ENCODE measurements at places on chromosomes 5 and 9. TPM values are rescaled to one million over a fixed set of nuclear protein-coding genes. Genes with fewer than 3 reads are reported as not detected.

The C1QTNF3 gene
- 0.77 TPM for total RNA-seq

The SLC34A3 gene
- total RNA-seq, result not detected

The PFN3 gene
- not detected for total RNA-seq

GRCh38 chr5:98913911-98914310 lies 14.9 kb downstream of the CHD1 start:
- DNase-seq, result no peak

DNA sequence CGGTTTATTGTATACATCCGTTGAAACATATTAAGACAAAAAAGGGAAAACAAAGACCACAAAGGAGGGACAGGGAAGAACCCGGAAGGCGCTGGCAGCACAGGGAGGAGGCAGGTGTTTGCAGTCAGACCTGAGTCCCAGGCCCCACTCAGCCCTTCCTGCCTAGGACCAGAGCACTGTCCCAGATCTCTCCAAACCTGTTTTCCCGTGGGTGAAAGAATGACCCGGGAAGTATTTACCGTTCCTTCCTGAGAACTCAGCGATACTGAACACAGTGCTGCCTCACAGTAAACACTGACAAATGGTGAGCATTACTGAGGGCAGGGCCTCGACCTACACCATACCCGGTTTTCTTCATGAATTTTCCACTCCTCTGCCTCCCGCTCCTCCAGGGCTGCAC lies 1.2 kb downstream of the ABO start:
- no peak for DNase-seq

The PIK3R1 gene
- 133 TPM for total RNA-seq

- DNase-seq, result peak; percentile 40
Measured at GRCh38 chr5:112174959-112175594, 244.0 kb downstream of the EPB41L4A start.

The ENTREP1 gene
- total RNA-seq, result 28.0 TPM

The ANKRD31 gene
- total RNA-seq, result 0.11 TPM

The SYNPO gene
- total RNA-seq, result 602 TPM

GRCh38 chr5:122545986-122546385 lies 228.9 kb upstream of the SNX2 start:
- no peak for DNase-seq

- no peak for DNase-seq
Measured at GRCh38 chr5:5005353-5005752, 134.8 kb upstream of the ADAMTS16 start.

- no peak for DNase-seq
Measured at GRCh38 chr5:35228310-35228709, 2.0 kb downstream of the PRLR start.

DNA sequence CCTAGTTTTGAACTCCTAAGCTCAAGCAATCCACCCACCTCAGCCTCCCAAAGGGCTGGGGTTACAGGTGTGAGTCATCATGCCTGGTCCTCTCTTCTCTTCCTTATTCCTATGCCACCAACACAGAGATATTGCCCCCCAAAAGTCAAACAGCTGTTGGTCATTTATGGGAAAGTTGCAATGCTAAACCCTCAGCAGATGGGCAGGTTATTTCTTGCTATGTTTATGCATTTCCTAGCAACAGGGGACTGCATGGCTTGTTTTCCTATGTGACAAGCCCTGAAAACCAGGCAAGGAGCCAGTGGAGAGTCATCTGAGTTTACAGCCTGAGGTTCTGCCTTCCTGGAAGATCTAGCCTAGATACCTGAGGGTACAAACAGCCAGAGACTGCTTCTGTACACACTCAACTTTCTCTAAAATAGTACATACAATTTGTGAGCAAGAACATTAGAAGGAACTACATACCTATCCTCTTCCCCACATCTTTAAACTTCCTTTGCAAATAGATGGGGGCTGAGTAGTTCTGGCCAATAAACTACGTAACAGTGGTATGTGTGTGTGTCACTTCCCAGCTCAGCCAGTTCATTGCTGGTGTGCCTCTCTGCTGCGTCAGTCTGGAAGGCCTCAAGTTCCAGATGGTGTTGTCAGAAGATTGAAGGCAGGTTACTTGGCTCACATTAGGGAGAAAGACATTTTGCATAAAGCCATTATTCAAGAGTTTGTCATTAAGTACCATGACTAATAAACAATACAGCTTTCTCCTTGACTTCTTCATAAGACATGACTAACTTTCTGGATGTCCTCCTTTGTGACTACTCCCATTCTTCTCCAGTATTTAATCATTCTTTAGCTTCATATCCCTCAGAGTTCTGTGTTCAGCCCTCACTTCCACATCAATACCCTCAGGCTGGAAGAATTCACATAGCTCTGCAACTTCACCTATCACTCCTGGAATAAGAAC lies 65.3 kb downstream of the CSNK1A1 start:
- DNase-seq, result peak; percentile 94

DNA sequence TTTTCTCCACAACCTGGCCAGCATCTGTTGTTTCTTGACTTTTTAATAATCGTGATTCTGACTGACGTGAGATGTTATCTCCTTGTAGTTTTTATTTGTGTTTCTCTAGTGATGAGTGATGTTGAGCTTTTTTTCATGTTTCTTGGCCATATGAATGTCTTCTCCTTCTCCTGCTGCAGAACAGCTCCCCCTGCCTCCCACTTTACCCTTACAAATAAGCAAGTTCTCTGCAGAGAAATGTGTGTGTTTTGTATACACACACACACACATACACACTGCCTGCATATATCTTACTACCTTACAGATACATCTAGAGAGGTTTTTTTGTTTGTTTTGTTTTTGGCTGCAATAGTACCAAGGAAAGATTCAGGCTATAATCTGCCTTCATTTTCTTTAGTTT lies 88.7 kb upstream of the PHF24 start:
- DNase-seq, result no peak

- no peak for DNase-seq
Measured at GRCh38 chr9:71171517-71171916, 50.1 kb upstream of the TRPM3 start.

DNA sequence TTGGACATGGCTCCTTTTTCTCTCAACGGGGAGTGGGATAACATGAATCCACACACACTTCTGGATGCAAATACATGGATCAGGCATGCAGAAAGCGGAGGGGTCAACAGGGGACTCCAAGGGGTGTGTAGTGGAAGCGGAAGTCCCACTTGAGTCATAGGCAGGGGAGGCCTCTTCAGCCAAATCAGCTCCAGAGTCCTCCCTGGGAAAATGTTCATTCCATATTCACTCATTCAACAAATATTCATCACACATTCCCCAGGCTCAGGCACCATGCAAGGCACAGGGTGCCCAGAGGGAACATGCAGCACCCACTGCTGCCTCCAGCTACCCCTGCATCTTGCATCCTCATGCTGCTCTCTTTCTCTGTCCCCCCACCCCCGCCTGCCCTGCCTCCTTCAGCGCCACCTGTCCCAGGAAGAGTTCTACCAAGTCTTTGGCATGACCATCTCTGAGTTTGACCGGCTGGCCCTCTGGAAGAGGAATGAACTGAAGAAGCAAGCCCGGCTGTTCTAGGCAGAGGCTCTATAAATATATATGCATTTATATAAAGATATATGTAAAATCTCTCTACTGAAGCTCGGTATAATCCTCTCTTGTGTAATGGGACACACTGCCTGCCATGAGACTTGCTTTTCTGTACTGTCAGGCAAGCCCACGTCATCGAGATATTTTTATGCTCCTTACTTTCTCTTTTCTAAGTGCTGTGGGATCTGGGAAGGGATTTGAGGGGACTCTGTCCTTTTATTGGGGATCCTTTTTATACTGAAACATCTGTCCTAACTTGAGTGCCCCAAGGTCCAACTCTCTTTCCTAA lies 13.6 kb upstream of the AFAP1L1 start:
- no peak for DNase-seq

The IL4 gene
- total RNA-seq, result not detected

The CBY3 gene
- total RNA-seq, result not detected

DNA sequence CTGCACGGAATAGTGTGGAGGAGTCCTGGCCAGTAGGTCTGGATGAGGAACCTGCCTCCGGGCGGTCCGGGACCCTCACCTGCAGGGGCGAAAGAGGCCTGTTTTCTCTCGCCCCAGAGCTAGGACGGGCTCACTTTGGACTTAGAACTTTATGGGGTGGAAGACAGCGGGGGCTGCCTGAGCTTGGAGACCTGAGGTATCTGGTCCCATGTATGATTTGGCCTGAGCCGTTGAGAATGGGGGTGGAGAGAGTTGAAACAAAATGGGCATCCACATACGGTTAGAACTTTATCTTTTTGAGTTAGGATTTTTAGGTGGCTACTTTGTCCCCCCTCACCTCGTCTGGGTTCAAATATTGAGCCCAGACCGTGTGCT lies 681 bp upstream of the ETF1 start:
- DNase-seq, result no peak

The LHX2 gene
- total RNA-seq, result not detected

- DNase-seq, result peak; percentile 44
Measured at GRCh38 chr9:35051069-35051967, 21.1 kb downstream of the VCP start.

GRCh38 chr9:122949696-122950095 lies 8.9 kb downstream of the RABGAP1 start:
- DNase-seq, result no peak

- no peak for DNase-seq
Measured at GRCh38 chr9:133137451-133138231, 16.6 kb upstream of the RALGDS start.

DNA sequence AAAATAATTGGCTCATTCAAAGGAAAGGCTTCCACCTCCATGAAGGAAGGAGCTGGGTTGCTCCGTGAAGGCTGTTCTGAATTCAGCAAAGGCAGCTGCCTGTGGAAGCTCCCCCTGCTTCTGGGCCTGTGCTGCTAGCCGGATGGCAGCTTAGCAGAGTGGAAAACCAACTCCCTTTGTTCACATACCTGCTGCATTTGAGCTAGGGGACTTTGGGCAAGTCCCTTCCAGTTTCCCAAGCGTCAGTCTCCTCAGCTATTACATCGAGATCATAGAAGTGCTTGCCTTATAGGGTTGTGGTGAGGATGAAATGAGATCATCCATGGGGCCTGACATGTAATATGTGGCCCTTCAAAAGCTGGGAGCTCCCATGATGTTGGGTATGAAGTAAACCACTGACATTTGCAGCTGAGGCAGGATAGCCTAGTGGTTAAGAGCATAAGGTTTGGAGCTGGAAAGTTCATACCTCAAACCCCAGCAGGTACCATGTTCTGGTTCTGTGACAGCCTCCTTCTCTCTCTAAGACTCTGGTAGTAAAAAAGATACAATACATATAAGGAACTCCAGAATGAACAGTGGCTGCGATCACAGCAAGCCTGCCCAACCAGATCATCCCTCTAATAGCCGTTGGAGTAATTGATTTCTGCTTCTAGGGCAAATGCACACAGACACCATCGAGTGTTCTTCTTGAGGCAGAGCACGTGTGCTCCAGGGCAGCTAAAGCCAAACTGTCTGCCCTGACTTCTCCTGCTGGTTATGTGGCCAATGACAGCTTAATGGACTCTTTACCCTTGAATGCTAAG lies 11.0 kb upstream of the DENND1A start:
- DNase-seq, result no peak

DNA sequence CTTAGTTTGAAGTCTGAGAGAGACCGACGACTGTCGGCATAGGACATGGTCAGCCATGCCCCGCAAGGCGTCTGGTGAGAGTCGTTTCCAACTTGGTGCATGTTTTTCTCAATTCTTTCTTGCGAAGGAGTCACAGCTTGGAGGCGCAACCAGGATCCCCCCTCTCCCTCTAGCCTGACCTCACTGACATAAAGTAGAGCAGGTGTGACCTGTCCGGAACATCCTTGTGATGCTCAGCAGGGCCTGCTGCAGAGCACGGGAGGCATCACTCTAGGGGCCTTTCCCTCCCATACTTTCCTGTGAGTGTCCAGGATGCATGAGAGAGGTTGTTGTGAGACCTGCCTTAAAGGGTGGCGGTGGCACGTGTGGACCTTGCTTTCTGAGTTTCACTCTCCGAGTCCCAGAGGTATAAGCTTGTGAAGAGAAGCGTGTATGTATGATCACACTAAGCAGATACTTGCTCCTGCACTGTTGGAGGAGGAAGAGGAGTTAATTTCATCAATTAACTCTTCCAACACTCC lies 5.0 kb downstream of the TENT4A start:
- DNase-seq, result no peak

The TUT7 gene
- 11.0 TPM for total RNA-seq

The SHISAL2B gene
- total RNA-seq, result not detected

The IRX2 gene
- total RNA-seq, result 6.4 TPM

DNA sequence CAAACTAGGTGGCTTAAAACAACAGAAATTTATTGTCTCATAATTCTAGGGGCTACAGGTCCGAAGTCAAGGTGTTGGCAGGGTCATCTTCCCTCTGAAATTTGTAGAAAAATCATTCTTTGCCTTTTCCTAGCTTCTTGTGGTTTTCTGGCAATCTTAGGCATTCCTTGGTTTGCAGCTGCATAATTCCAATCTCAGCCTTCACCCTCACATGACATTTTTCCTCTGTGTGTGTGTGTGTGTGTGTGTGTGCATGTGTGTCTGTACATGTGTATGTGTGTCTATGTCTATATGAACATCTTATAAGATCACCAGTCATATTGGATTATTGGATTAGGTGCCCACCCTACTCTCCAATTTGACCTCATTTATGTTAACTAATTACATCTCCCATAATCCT lies 330.6 kb downstream of the CHSY3 start:
- no peak for DNase-seq

GRCh38 chr9:99866398-99866797 lies 40.1 kb upstream of the STX17 start:
- no peak for DNase-seq

The GABRA6 gene
- total RNA-seq, result not detected

GRCh38 chr9:93525476-93525875 lies 50.9 kb upstream of the PHF2 start:
- DNase-seq, result no peak

GRCh38 chr5:53091289-53091688 lies 18.3 kb downstream of the MOCS2 start:
- no peak for DNase-seq

The ZNF366 gene
- 5.3 TPM for total RNA-seq

The PKN3 gene
- total RNA-seq, result 4.1 TPM

DNA sequence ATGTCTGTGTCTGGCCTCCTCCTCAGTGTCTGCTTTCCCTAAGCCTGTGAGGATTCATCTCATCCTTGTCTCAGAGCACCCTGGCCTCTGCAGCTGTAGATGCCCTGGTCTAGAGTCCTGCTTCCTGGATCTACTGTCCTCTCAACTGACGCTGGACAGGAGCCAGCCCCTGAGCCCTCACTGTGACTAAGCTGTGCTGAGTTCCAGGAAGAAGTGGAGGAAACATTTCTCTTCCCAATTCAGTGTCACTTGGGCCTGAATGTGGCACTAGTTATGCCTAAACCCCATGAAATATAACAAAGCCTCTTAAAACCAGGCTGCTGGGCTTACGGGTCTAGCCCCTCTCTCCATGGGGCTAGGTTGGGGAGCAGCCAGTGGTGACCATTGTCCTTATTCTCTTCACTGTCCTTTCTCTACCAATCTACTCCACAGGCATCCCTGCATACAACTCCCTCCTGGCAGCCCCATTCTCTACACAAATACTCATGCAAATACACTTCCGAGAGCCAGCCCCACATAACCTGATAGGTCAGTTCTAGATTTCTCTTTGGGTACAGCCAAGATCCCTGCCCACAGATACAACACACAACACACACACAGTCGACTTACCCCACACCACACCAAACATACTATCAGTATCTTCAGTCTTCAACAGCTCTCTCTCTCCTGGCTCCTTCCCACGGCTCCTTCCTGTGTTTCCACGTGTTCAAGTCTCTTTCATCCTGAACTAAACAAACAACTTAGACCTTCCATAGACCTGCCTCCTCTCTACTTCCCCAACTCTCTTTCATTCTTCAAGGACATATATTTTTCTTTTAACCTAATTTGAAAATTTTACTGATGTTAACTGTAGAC lies 220.8 kb downstream of the SNX18 start:
- DNase-seq, result peak; percentile 60

The C5orf46 gene
- not detected for total RNA-seq

Measured in heart right ventricle (tissue), 16 donors.